NCI-H446 (cell line): ENCODE measurements at places on chromosomes 6 and 20.

DNA sequence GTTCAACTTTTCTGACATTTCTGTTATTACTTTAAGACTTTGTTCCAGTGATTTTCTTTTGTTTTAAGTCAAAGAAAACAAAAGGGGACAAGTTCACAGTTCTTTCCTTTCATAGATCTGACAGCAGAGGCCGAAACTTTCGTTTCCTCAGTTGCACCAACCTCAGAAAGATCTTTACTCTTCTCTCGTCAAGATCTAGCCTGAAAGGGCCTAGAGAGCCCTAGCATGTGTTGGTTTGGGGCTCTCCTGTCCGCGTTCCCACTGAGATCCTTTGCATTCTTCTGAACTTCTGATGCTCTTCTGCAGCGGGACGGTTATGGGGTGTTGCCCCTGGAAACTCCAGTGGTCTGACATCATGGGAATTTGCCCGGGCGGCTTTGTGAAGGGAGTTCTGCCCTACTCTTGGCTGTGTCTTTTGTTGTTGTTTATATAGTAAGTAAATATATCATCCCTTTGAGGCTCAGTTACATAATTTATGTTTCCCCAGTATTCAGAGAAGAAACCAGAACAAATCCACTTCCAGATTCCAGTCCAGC lies 129.1 kb downstream of the SASH1 start:
- no peak for DNase-seq

GRCh38 chr6:16712931-16713484 lies 48.3 kb downstream of the ATXN1 start:
- peak; percentile 81 for DNase-seq

- no peak for DNase-seq
Measured at GRCh38 chr6:27873021-27873940, 38.9 kb downstream of the OR2B2 start.

- DNase-seq = no peak
Measured at GRCh38 chr6:112027942-112028674, 25.8 kb upstream of the CCN6 start.

DNA sequence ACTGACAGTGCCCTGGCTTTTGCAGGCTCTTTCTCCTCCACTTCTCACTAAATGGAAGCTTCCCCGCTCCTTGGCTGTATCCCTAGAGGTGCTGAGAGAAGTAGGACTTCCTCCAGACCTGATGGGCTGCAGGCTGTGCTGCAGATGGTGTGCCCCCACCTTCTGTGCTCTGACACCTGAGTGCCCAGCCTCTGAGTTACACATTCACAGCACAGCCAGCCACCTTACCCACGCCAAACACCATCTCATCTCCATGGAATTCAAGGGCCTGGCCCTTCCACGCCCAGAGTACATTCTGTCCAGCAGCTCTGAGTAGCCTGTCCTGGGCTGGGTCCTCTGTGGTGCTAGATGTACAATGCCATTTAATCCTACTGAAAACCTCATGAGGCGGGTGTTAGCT lies 5.3 kb downstream of the SFTA2 start:
- no peak for DNase-seq

DNA sequence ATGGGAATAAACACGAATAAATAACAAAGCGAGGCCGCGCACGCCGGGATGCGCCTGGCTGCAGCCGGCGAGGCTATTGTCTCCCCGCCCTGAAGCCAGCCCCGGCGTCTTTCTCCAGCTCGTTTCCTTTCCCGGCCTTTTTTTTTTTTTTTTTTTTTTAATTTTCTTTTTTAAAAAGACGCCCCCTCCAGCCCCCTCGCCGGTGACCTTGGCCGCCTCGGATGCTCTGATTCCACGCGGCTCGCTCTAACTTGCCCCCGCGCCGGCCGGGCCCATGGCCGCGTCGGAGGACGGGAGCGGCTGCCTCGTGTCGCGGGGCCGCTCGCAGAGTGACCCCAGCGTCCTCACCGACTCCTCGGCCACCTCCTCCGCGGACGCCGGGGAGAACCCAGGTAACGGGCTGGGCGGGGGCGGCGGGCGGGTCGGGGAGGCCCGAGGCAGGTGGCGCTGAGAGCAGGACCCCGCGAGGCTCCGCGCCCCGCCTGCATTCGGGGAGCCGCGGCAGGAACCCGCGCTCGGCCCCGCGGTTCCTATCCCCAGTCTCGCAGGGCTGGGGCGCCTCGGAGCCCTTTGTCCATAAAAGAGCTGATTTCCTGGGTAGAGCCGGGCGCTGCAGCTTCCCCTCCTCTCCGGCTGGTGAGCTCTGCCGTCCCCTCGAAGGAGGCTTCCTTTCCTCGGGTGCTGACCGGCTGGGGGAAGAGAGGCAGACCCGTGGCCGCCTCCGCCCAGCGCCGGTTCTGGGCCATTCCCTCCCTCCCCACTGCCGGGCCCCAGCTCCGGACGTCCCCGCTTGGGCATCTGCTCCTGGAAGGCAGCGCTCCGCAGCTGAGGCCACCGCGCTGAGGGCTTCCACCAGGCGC lies 631 bp downstream of the PHACTR3 start:
- DNase-seq = no peak

- no peak for DNase-seq
Measured at GRCh38 chr6:105815661-105816555, 270.2 kb upstream of the PRDM1 start.

DNA sequence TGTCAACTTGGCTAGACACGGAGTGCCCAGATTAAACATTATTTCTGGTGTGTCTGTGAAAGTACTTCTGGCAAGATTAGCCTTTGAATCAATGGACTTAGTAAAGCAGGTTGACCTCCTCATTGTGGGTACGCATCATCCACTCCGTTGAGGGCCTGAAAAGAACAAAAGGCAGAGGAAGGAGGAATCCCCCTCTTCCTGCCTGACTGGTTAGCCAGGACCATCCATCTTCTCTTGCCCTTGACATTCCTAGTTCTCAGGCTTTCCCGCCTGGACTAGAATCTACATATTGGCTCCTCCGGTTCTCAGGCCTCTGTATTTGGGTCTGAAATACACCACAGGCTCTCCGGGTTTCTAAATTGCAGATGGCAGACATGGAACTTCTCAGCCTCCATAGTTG lies 74.0 kb upstream of the POPDC3 start:
- DNase-seq = no peak

DNA sequence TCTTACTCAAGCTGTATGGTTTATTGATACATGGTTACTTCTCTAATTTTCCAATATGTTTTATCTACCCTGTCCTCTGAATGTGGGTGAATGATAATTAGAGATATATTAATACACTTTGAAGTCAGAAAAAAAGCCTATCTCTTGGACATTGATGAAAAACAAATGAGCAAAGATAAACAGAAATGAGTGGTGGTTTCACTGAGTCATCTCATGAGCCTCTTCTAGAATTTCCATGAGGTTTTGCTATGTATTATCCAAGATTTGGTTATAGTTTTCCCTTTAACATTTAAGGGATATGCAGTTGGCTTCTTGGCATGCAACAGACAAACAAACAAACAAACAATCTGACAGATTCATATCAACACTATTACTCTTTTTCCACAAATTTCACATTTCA lies 586.8 kb downstream of the RFPL4B start:
- DNase-seq = no peak

GRCh38 chr20:37298190-37298939 lies 8.9 kb downstream of the MANBAL start:
- DNase-seq = no peak

DNA sequence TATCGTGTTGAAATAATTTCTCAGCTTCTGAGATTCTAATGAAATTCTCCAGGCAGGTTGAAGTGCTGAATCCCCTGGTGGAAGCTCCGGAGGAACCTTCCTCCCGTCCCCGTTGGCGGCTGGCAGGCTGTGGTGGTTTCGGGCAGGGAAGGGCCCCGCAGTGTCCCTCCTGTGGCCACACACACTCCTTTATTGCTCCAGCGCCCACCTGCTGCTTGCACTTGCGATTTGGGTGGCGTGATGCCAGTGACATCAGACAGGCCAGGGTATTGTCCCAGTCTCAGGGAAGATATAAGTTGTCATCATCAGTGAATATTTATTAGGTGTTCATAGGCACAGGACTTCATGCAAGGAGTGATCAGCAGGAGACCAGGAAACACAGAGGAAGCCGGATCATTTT lies 530.4 kb downstream of the QKI start:
- DNase-seq = no peak

- DNase-seq = peak; percentile 51
Measured at GRCh38 chr6:133551847-133552341, 310.7 kb downstream of the EYA4 start.

DNA sequence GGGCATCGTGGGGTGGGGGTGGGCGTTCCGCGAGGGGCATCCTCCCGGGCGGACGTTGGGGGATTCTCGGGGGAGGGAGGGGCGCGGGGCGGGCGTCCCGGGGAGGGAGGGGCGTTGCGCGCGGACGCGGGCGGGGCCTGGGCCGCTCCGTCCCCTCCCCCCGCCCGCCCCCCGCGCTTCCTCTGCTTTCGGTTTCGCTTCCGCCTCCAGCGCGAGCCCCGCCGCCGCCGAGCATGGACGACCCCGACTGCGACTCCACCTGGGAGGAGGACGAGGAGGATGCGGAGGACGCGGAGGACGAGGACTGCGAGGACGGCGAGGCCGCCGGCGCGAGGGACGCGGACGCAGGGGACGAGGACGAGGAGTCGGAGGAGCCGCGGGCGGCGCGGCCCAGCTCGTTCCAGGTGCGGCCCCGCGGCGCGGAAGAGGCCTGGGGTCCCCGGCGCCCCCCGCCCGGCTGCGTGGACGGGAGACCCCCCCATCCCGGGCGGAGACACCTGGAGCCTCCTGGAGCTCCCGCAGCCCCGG lies at the start of gene OGFR:
Gene OGFR, plus strand, starts transcription at position 209 of the 528 bp plus-strand sequence. Its CDS starts 25 bp downstream, at position 234.
- peak; percentile 40 for DNase-seq

DNA sequence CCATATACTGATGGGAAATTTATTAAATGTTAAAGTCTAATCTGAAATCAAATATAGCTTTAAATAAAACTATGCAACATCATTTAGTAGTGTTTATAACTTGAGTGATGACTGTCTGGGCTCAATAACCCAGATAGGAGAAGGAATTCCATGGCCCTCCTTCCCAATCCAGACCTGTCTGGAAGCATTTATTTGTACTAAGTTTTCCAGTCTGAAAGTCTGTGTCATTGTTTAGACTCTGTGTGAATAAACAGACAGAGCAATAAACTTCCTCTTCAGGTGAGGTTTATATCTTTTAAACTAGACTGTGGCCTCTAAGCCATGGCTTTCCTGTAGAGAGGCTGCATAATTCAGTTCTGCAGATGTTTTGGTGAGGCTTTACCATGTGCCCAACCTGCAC lies 176.4 kb downstream of the SOX4 start:
- DNase-seq = no peak

DNA sequence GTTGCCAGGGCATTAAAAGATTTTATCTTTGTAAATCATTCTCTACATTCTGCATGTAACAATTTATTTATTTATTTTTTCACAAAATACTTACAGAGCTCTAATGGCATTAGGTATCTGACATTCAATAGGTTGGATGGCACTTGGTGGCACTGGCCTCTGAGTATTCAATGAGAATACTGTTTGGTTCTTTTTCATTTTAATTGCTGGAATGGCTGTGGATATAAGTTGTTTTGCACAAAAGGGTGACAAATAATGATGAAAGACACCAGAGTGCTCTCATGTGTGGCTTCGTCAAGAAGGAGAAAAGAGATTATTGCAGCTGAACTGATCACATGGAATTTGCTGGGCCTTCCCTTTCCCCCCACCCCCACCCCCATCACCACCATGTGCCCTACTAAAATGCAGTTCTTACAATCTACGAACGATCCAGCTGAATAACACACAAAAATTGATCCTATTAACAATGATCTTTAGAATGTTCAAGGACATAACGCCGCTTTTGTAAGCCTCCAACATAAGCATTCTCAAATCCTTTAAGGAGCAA lies 195.2 kb upstream of the POU3F2 start:
- no peak for DNase-seq

- no peak for DNase-seq
Measured at GRCh38 chr6:69012211-69012610, 377.1 kb downstream of the ADGRB3 start.

- DNase-seq = no peak
Measured at GRCh38 chr20:37120497-37120896, 24.7 kb upstream of the RBL1 start.

DNA sequence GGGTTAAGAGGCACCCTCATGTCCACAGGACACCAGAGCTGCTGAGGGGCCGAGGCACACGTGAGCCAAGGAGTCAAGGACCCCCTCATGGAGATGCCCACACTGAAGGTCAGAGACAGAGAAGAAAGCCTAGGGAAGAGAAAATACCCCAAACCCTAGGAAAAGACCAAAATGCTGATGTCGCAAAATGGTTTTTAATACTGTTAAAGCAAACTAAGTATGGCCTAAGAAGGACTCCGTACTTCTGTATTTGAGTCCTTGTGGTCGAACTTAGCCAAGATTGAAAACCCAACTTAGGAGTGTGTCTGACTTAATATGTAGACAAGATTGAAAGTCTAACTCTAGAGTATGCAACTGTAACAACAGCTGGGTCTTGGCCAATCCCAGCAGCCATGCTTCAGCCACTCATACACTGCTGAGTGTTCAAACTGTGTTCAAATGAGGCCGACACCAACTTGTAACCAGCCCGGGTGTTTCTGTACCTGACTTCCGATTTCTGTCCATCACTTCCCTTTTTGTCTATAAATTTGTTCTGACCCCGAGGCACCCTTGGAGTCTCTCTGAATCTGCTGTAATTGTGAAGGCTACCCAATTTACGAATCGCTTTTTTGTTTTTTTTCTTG lies 92.6 kb upstream of the AGPAT4 start:
- DNase-seq = no peak

GRCh38 chr6:122753000-122753687 lies 26.4 kb upstream of the FABP7 start:
- no peak for DNase-seq

DNA sequence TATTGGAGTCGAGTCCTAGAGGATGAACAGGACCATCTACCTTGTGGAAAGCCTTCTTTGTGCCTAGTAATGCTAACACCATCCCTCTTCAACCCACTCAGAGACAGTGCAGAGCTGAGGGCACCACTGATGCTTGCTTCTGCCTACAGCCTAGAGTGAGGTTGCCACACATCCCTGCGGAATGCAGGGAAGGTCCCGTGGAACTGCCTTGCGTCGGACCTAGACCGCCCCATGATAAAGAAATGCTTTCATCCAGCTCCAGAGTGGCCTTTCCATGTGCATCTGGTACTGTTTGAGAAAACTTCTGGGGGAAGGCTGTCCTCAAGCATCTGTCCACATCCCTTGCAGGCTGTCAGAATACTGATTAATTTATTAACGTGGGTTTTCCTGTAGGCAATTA lies 168.4 kb downstream of the PHACTR1 start:
- DNase-seq = no peak

DNA sequence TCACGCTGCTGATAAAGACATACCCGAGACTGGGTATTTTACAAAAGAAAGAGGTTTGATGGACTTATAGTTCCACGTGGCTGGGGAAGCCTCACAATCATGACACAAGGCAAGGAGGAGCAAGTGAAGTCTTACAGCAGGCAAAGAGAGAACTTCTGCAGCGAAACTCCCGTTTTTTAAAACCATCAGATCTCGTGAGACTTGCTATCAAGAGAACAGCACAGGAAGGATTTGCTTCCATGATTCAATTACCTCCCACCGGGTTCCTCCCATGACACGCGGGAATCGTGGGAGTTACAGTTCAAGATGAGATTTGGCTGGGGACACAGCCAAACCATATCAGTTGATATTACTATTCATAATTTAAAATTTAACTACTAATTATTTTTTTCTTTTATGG lies 157.3 kb upstream of the ATXN1 start:
- no peak for DNase-seq
